ENCODE measurements at places on chromosomes 7 and 10.

DNA sequence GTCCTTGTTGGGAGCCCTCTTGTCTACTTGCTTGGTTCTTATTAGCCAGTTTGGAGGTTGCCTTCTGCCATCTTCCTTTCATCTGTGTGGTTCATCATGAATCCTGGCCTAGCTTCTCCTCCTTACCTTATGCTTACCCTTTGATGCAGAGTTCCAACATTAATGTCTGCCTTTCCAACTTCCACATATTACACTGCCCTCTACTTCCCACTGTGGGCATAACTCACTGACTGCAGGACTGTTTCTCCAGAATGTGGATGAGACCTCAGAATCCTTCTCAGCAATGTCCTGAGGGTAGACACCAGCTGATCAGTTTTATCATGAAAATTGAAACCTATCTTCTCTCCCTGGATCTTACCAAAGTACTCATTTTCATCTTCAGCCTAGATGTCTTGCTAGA lies 491.0 kb downstream of the LRMDA start:
- no peak for DNase-seq

DNA sequence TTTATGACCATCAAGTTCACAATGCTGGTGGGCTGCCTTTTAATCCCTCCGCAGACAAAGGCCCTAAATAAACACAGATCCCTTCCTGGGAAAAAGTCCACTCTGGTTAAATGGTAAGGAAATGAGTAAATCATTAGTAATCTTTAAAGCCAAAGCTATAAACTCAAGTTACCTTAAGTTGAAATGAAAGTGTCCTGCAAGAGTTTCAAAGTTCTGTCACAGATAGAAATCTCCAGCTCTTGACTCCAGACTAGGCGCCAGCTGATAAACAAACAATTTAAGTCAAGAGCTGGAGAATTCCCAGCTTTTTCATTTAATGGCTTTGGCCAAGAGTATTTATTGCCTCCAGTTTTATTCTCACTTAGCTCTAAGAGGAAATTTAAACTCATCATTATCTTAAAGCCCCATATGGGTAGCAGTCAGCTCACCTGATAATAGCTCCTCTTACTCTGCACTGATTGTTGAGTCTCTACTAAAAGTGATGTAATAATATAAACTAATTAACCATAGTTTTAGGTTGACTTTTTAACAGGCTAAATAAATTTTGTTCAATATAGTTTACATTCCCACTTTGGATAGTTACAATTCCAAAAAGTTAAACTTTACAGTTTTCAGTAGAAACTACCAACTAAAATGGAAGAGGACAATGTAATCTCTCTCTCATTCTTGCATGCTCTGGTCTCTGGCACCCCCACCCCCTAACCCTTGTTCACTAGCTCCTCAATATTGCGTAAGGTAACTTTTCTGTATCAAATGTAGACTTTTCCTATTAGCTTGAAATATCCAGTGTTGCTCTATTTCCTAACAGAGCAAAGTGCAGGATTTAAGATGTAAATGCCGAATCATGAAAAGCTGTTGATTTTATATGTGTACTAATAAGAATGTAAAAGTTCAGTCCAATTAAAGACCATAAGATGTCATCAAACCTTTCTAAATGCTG lies 56.1 kb downstream of the HIBADH start:
- DNase-seq = no peak

- no peak for DNase-seq
These were observed 83.1 kb downstream of the SNX10 start for GRCh38 chr7:26374647-26375373.

- no peak for DNase-seq
These were observed 427.6 kb downstream of the PHTF2 start for GRCh38 chr7:78226059-78226719.

DNA sequence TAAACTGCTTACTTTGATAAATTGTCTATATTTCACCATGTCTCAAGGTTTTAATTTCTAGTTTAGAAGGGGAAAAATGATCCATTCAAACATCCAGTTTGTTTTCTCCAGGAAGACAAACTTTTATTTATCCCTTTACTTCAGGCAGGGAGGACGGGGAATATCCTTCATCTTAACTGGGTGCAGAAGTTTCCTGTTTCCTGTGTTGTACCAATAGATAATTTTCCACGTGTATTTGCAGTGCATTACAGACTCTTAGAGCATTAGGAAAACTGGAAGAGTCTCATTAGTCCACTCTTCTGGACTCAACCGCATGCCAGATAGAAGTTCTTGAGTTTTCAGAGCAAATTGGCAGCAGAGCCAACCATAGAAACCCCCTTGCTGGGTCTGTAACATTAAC lies 39.4 kb upstream of the PIP4K2A start:
- no peak for DNase-seq

DNA sequence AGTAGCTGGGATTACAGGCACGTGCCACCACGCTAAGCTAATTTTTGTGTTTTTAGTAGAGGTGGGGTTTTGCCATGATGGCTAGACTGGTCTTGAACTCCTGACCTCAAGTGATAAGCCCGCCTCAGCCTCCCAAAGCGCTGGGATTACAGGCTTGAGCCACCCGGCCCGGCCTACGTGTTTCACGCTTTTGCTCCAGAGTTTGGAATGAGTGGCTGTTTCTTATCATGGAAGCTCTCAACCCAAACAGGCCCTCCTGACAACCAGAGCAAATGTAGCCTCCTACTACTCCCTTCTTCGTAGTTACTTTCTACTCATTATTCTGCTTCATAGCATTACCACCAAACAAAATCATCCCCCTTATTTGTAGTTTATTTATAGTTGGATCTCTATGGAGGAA lies 26.8 kb upstream of the CASD1 start:
- no peak for DNase-seq

DNA sequence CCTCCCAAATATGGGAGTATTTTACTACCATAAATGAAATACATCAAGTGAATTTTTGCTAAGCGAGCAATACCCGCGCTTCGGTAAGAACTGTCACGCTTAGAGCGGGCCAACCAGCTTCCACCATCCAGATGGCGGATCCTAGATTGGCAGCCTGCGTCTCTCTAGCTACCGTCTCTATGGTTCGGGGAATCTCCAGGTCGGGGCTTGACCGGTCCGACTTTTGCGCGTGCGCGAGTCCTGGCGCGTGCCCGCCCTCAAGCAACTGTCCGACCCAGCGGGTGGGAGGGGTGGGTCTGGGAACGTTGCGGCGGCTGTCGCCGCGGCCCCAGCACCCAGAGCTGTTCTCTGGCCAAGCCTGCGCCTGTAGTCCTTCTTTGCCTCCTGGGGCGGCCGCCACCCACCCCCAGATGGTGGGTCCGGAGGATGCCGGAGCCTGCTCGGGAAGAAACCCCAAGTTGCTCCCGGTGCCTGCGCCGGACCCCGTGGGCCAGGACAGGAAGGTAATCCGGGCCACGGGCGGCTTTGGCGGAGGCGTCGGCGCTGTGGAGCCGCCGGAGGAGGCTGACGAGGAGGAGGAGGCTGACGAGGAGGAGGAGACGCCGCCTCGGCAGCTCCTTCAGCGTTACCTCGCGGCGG lies at the start of gene TBC1D12:
Gene TBC1D12 (plus strand): TSS at position 338 of the 639 bp plus-strand sequence. CDS start 73 bp downstream, at position 411.
- DNase-seq = peak; percentile 90

DNA sequence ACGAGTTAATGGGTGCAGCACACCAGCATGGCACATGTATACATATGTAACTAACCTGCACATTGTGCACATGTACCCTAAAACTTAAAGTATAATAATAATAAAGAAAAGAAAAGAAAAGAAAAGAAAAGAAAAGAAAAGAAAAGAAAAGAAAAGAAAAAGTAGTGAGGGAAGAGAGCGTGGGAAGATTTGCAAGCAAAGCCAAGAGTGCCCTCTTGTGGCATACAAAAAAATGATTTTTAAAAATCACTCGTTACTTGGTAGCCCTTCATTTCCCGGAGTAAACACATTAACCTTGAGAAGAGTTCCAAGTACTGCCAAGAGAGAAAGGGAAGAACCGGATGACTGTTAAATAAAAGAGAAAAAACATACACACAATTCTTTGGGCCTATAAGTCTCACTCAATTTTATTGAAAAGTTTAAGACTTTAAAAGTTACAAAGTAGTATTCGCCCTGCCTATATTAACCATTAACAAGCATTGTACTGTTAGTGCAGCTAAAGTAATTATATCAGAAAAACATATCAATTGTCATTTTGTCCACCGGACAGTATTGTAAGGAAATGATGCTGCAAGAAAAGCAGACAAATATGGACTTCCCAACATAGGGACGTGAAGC lies 6.2 kb upstream of the CH25H start:
- DNase-seq = no peak

GRCh38 chr7:115005953-115006352 lies 84.1 kb downstream of the MDFIC start:
- DNase-seq = no peak

- DNase-seq = no peak
These were observed 13.9 kb upstream of the WNT8B start for GRCh38 chr10:100448951-100449350.

DNA sequence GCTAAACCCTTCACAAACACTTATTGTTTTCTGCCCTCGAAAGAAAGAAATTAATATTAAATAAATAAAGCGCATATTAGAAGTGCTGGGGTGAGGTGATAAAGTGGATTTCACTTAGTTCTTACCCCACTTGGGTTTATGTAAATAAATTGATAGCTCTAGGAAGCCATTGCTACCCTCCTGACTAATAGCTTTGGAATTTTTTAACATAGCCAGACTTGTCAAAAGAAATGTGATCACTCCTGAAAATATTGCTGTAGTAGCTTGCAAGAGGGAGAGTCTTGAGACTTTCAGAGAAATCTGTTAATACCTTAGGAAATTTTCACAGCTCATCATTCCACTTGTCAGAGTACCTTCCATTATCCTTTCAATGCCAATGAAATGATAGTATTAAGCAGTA lies 7.6 kb downstream of the ARL5B start:
- DNase-seq = no peak

DNA sequence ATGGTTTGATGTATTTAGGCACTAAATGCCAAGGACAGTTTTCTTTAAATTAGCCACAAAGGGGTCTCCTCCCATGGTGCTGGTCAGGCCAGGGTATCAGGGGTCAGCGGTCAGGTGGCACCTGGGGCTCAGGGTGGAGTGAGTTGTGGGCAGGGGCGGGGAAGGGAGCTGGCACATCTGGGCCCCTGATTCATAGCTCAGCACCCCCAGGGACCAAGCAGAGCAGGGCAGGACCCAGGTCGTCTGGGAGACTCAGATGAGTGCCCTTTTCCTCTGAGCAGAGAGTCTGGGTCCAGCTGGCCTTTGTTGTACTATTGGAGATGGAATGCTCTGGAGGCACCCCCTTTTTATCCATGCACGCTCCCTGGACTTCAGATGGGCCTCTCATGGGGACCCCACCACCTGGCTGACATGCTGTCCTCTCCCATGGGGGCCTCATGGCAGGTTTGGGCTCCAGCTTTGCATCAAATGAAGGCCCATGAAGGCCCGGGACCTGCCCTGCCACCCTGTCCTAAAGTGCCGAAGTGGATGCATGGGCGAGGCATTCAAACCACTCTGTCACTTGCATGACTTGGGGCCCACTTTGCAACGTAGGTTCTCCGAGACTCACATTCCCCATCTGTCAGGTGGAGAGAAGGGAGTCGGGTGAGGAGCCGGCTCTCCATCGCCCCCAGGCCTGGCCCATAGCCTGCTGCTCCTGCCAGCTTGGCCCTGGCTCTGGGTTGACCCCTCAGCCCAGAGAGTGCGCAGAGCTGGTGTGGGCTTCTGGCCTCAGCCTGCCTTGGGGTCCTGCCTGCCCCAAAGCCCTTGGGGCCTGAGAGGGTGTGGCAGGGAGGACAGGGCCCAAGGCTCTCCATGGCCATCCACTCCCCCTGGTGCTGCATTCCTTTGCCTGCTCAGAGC lies 66.4 kb downstream of the RAMP3 start:
- no peak for DNase-seq

GRCh38 chr10:110208614-110209453 lies 1.4 kb downstream of the MXI1 start:
- peak; percentile 41 for DNase-seq

Measured in anterior cingulate cortex (tissue), 58 donors.